ENCODE measurements at places on chromosomes 6 and 20.

DNA sequence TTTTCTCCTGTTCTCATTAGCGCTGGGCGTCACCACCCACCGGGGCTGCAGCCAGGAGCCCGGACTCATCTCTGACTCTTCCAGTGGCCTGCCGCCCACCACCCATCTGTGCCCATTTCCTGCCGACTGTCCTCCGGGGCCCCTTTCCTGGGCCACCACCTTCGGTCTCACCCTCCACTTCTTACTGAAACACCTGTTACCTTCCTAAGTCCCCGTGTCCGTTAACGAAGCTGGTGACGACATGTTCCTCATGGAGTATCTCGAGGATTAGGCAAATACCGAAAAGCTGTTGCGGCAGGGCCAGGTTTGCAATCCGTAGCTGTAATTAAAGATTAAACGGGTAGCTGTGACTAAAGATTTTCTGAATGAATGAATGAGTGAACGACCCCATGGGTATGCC, 80.2 kb downstream of the SRC start:
- no peak for DNase-seq

DNA sequence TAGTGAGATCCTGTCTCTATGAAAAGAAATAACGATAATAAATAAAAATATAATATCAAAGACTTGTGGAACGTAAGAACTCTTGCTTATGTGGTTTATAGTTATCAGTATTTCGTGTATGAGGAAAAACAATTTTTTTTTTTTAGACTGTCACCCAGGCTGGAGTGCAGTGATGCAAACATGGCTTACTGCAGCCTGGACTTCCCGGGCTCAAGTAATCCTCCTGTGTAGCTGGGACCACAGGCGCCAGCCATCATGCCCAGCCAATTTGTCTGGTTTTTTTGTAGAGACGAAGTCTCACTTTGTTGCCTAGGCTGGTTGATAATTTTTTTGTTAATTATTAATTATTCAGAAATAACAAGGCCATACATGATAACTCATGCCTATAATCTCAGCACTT, 18.6 kb upstream of the CDK19 start:
- DNase-seq = no peak

GRCh38 chr6:70080443-70081070, 214.2 kb downstream of the COL19A1 start:
- no peak for DNase-seq

GRCh38 chr6:52925919-52926792, 16.7 kb upstream of the GSTA3 start:
- no peak for DNase-seq

DNA sequence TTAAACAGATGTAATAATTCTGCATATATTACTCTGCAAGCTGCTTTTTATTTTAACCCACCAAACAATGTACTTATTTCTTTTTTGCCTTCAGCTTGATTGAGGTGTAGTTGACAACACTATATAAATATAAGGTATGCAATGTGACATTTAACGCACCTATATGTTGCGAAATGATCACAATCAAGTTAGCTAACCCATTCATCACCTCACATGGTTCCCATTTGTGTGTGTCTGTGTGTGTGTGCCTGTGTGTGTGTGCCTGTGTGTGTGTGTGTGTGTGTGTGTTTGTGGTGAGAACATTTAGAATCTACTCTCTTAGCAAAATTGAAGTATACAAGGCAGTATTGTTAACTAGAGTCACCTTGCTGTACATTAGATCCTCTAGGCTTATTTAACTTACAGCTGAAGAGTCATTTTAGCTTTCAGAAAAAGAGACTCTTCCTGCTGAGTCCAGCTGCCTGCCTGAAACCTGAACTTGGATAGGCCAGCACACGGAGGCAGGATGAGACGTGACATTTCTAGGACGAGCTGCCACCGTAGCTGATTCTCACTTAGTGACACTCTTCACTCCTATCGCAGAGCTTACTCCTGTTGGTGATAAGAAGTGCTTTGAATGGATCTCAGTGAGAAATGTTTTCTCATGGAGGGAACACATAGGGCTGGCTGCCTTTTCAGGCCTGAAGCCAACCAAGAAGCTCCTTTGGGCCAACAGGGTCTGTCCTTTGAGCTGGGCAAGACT, 126.5 kb upstream of the RIPOR2 start:
- no peak for DNase-seq

DNA sequence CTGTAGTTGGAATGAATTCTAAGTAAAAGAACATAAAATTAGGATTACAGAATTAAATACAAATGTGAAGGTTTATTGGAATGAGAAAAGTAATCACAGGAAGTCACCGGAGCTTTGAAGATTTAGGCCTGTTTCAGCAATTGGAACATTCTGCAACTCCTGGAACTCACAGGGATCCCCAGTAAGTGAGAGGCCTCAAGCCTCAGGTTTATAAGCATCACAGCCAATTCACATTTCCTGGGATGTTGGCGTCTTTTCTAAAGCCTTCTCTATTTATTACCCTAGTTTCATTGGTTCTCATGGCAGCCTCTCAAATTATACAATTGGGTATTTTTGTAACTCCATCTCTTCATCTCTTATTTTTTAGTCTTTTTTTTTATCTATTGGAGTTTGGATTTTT, 90.4 kb upstream of the HIVEP1 start:
- no peak for DNase-seq

- no peak for DNase-seq
These were observed 312.9 kb downstream of the GJA1 start for GRCh38 chr6:121748376-121748775.

DNA sequence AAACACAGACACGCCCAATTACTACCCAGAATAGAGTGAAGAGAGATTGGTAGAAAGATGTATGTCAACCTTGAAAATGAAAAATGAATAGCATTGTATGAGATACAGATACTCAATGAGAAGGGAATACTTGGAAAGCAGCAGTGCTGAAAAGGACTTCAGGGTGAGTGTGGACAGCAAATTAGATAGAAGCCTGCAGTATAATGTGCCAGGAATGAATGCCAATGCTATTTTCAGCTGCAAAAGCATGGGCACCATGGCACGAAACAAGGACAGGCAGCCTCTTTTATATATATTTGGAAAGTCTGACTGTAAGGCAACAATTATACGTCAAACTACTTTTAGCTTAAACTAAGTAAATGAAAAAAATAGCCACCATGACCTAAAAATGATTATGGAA, 118.2 kb downstream of the PTCHD4 start:
- no peak for DNase-seq

DNA sequence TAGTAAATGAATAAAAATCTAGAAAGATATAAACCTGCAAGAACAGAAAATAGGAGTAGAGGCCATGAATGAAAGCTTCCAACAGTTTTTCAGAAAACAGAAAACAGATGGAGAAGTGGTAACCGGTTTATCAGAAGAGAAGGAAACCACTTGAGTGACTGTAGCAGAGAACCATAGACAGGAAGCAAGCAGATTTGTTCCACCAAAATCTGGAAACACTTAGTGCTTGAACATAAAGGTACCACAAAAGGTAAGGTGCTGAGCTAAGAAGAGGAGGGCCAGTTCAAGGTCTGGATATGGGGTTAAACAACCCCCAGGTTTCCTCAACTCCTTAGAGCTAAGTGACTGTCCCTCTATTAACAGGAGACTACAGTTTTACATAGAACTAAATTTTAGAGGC, 9.2 kb upstream of the KIAA0319 start:
- no peak for DNase-seq

DNA sequence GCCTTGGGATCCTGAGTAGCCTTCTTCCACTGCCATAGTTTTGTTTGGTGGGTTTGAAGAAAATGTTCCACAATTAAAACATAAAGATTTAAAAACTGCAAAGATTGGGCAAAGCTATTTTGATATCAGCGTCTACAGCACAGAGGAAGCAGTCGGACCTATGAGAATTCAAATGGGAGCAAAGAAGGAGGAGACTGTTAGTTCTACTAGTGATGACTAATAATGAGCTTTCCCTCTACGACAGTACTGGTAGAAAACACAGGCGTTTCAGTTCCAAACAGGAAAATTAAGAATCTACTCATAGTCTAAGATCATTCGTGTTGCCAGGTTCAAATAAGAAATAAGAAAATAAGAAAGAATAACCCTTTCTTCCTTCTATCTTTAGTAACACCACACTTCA, 121.2 kb downstream of the INSM1 start:
- DNase-seq = no peak

- DNase-seq = no peak
These were observed 16.6 kb upstream of the LYRM2 start for GRCh38 chr6:89655122-89655521.

DNA sequence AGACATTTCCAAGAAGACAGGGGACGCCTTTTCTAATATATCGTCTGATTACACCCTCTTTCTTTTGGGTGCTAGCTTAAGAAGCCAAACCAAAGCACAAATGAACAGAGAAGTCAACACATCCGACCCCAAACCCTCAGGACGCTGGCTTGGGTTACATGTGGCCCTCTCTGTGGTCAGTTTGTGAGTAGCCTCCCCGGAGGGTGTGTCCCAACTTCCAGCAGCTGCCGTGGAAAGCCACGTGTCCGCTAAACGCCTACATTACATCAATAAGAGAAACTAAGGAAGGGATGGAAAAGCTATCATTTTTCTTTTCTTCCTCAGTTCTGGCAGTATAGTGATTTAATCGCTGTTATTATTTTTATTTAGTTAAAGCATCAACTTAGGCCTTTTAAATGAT, 487 bp upstream of the BMP6 start:
- no peak for DNase-seq

DNA sequence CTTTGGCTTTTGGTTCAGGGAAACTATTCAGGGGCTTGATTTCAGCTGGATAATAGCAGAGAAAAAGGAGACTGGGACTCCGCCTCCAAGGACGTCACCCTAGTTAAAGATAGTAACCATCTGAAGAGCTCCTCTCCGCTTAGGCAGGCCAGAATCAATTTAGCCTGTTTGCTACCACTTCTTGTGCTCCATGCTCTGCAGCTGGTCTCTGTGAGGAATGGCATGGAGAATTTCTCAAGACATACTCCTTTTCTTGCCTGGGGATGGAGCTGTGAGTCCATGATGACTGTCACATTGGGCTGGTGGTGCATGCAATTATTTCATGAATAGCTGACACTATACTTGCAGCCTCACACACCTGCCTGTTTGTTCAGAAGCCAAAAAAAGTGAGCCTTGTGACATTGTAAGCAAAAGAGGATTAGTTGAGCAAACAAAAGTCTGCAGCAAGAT, 61.4 kb downstream of the TXLNB start:
- DNase-seq = no peak

GRCh38 chr6:127204281-127204680, 62.4 kb upstream of the RNF146 start:
- DNase-seq = no peak

- DNase-seq = no peak
These were observed 101.5 kb downstream of the NRSN1 start for GRCh38 chr6:24227556-24227955.

DNA sequence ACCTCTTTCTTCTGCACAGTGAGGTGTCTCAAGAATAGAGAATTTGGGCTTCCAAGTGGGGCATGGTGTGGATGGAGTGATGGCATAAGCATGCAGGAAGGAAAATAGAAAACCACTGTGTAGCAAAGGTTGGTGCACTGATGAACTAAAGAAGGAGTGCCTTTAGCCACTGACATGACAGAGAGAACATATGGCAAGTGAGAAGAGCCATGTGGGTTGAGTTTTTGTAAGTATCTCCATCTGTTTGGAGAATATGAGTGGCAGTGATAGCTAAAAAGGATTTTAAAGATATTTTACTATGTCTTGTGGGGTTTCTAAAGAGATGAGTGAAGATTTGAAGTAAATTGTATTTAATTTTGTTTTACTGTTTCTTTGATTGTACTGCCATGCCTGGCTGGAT, 160.5 kb upstream of the GRIK2 start:
- no peak for DNase-seq

DNA sequence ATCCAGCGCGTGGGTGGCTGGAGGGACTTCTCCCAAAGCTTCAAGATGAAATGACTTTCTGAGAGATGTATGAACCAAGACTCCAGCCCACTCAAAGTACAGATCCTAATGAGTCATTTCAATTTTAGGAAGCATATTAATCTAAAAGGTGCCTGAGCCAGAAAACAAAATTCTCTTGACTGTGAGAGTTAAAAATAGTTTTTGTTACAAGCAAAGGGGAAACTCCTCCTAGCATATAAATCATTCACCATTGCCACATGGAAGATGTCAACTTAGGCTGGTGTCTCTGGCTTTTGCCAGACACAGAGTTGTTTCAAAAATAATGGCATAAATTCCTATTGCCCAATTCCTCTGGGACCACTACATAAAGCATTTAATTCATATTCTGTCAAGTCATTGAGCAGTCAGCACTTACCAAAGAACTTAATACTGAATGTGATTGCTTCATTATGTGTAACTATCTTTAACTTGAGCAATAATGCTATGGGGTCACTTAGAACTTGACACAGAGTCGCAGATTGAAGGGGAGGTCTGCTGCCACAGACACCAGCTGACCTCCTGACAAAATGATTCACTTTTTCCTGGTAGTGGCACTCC, 280.6 kb downstream of the SLC35F1 start:
- DNase-seq = no peak

DNA sequence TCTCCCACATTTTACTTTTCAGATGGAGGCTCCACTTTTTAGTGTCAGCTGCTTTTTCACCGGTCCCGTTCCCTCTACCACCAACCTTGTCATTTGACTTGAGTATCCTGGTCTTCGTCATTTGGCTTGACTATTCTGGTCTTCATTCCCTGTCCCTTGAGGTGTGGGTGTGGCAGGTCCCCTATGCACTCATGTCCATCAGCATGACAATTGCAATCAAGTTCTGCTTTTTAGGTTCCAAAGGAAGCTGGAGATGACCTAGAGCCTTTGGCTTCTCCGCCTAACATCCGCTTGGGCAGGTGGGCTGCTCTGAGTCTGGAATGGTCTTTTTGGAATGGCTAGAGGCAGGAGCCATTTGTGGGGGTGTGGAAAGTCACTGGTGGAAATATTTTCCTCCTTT, 99.8 kb upstream of the MLN start:
- DNase-seq = no peak

GRCh38 chr20:49496553-49497397, 14.3 kb upstream of the KCNB1 start:
- DNase-seq = no peak

DNA sequence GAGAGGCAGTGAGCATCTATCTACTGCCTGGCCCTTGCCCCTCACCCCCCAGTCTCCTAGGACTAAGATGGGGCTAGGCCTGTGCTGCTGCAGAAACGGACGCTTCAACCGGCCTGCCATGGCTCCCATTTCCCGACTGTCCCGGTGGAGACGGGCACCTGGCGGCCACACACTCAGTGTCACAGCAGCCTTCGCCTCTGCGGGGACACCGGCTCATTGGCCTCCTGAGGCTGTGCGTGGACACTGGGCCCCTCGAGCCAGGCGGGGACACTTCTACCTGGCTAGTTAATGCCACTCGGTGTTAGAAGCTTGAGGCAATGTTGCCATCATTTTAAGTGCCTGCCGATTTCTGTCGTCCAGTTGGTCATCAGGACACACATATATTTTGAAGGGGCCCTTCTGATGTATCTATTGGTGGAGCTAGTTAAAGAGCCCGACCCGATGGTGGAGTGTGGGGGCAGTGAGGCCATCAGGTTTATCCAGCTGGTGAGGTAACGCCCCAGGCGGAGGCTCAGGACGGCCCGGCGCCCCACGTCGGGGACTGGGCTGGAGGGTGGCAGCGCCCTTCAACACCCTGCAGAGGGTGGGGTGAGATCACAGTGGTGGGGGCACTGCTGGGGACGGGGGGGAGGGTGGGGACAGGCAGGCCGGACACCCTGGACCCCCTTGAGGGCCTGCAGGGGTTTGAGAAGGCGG, 58.9 kb upstream of the GATA5 start:
- DNase-seq = no peak
